NCI-H2171 (cell line): ENCODE measurements at places on chromosomes 4 and X.

DNA sequence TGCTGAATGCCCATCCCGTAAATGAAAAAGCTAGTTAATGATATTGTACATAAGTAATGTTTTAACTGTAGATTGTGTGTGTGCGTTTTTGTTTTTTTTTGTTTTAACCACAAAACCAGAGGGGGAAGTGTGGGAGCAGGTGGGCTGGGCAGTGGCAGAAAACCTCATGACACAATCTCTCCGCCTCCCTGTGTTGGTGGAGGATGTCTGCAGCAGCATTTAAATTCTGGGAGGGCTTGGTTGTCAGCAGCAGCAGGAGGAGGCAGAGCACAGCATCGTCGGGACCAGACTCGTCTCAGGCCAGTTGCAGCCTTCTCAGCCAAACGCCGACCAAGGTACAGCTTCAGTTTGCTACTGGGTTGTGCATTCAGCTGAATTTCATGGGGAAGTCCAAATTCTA is at the start of gene SPP1:
Gene SPP1 (plus strand): TSS at position 249 of the 400 bp plus-strand sequence. CDS start 1,182 bp downstream, outside the sequence.
- no peak for DNase-seq

GRCh38 chr4:13092702-13093101 is 391.4 kb downstream of the RAB28 start:
- DNase-seq = no peak

DNA sequence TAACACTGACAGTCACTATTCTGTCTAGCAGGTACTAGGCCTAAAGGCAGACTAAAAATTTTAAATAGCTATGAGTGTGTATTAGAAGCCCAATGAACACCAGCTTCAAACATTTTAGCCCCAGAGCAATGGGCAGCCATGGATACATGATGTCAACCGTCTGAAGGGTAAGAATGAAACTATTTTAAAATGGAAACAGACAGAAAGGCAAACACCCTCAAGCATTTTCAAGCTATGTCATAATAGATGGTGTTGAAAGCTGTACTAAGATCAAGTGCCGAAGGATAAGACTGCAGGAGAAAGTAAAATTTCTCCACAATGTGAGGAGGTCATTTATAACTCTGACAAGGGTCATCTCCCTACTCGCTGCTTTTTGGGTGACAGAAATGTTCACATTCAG is 225.0 kb downstream of the COL25A1 start:
- DNase-seq = no peak

- DNase-seq = peak; percentile 15
Measured at GRCh38 chr4:184745831-184746795, 12.2 kb upstream of the CENPU start.

GRCh38 chrX:149504226-149504914 is 736 bp downstream of the IDS start:
- DNase-seq = peak; percentile 23

- no peak for DNase-seq
Measured at GRCh38 chr4:37795581-37796195, 30.8 kb upstream of the PGM2 start.

DNA sequence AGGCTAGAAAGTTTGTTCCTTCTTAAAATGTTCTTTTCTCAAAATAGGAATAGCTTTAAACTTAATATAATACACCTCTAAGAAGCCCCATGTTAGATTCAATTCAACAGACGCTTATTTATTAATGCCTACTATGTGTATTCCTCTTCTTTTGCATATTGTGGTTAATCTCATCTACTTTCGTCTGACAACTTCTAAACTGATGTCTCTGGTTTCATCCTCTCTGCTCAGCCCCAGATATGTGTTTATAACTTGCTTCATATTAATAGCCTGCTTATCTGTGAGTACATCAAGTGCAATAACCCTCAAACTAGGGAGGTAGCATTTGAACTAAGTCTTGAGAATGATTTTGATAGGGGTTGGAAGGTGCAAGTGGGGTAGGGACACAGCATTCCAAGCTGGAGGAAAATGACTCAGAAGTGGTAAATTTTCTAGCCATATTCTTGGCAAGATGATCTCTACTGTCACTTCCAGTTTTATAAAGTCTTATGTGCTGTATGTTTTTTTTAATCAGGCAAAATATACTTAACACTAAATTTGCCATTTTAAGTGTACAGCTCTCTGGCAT is 37.0 kb downstream of the STK26 start:
- DNase-seq = no peak

DNA sequence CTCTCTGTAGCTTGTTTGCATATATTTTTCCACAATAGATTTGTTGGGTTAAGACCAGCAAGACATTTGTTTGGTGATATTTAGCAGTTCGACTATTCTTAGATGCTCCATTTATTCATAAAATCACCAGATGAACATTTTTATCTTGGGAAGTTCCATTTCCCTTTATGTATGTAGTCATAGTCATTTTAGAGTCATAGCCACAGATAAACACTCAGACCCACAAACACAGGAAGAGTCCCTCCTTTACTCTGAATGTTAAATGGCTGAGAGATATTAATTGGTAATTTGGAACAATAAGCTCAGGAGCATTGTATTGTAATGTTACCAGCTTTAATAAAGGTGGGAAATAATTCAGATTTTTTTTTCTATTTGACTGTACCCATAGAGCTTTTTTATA is 1608.7 kb downstream of the STIM2 start:
- no peak for DNase-seq

- DNase-seq = no peak
Measured at GRCh38 chr4:97500423-97500822, 642.9 kb downstream of the STPG2 start.

DNA sequence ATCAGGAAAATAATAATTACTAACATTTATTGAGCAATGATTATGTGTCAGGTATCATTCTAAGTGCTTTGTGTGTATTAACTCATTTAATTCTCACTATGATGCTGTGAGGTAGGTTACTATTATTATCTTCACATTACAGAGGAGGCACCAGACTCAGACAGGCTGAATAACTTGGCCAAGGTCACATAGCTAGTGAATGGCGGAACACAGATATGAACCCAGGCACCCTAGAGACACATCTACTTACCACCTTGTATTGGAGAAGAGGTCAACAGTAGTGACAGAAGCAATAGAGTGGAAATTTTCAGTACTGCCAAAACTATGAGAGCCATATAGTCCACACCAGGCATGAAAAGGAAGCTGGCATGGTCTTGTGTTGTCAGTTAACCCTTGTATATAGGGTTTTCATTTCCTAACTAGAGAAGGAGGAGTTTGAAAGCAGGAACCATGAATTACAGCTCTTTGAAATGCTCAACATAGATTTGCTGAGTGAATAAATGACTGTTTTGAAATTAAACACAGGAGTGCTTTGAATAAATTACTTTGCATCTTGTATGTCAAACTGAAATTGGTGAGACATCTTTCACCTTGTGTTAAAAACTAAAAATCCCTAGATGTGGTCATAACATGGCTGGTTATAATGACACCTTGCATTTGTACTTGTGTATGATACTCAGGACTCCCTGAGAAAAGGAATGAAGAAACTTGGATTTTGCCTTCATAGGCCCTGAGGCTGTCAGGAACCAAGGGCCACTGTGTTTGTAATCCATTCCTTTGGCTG is 71.8 kb downstream of the RTL9 start:
- DNase-seq = no peak
